Kidney glomerular epithelial cell (primary cell): ENCODE measurements at places on chromosomes 13 and 19.

- DNase-seq, result no peak
Observed at GRCh38 chr13:99237981-99238662, 20.1 kb downstream of the GPR18 start.

DNA sequence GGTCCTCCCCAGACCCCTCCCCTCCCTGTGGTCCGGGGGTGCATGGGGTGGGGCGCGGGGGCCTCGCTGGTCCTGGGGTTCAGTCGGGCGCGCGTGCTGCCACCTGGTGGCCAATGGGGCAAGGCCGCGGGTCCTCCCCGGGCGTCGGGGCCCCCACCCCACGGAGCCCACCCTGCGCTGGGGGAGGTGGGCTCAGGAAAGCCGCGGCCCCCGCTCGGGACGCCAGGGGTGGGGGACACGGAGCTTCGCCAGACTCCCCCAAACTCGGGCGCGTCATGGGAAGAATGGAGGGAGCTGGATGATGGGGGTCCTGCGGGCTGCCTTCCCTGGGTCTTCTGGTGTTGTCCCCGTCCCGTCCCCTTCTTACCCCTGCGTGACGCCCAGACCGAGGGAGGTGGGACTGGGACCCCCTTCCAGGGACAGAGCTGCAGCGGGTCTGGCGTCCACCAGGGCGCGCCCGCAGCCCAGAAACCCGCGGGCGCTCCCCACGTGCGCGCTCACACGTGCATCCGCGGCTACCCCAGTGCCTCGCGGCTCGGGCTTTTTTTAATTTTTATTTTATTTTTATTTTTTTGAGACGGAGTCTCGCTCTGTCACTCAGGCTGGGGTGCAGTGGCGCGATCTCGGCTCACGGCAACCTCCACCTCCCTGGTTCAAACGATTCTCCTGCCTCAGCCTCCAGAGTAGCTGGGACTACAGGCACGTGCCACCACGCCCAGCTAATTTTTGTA lies 19.8 kb upstream of the TCF3 start:
- DNase-seq, result no peak

DNA sequence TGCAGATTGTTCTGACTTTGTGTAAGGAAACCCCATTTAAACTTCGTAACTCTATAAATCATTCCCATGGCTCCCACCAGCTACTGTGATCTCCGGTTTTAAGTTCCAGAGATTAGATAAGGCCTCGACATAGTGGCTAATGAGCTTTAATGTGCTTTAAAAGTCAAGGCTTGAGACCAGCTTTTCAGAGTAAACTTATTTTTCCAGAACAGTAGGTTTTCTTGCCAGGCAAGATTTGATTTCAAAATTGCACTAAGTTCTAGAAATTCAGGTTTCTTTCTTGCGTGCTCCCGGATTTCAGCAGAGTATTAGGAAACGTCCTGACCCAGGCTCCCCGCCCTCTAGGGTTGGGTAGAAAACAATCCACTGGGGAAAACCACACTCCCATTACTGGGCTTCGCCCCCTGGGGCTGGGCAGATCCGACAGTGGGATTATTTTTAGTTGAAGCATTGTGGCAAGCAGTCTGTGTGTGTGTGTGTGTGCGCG lies 43.3 kb downstream of the CRYL1 start:
- no peak for DNase-seq

DNA sequence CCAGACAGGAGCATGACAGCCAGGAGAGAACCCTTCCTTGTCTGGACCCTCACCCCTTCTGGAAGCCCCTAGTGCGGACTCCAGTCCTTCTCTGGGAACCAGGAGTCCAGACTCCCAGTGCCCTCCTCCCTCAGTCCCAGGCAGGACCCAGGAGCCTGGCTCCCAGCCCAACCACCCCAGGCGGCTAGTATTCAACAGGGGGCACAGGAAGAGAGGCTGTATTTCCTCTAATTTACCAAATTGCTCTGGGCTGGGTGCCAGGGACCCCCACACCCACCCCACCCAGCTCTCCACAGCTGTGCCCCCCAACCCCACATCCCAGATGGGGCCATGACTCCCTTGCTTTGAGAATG lies 3.3 kb downstream of the GRIN2D start:
- no peak for DNase-seq

DNA sequence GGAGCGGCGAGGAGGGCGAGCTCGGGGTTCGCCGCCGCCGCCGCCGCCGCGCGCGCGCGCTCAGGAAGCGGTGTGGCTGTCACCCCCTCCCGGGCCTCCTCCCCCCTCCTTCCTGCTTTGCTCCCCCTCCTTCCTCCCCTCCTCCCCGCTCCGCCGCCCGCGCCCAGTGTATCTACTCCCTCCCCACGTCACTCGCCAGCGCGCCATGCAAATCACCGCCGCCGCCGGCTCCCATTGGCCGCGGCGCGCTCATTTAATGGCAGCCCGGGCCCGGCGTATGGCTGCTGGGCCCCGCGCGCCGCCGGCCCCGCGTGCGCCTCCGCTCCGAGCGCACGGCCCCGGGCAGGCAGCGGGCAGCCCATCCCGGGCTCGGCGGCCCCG lies 335 bp upstream of the SOX1 start:
- no peak for DNase-seq

DNA sequence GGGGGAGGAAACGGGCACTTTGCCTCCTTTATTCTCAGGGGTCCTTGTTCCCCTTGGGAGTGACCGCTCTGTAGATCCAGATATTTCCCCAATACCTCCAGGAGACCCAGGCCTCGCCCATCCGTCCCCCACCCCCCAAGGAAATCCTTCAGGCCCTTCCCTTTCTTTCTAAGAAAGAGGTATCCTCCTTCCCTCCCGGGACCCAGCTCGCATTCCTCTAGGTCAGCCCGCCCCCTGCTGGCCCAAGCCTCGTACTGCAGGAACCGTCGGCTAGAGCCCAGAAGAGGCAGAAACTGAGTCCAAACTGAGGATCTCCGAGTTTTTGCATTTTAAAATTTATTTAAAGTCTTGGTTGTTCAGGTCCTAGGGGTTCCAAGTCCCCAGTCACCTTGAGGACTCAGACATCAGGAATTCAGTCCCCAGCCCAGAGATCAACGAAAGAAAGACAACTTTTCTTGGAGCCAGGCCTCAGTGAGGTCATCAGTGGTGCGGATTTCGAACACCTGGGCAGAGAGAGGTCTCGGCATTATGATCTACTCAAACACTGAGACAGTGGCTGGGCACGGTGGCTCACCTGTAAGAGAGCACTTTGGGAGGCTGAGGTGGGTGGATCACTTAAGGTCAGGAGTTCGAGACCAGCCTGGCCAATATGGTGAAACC lies 7.5 kb upstream of the LRFN1 start:
- peak; percentile 50 for DNase-seq

GRCh38 chr19:2135474-2136402 lies 15.6 kb downstream of the AP3D1 start:
- no peak for DNase-seq

- peak; percentile 17 for DNase-seq
Observed at GRCh38 chr13:44364345-44365000, 9.2 kb upstream of the SERP2 start.

DNA sequence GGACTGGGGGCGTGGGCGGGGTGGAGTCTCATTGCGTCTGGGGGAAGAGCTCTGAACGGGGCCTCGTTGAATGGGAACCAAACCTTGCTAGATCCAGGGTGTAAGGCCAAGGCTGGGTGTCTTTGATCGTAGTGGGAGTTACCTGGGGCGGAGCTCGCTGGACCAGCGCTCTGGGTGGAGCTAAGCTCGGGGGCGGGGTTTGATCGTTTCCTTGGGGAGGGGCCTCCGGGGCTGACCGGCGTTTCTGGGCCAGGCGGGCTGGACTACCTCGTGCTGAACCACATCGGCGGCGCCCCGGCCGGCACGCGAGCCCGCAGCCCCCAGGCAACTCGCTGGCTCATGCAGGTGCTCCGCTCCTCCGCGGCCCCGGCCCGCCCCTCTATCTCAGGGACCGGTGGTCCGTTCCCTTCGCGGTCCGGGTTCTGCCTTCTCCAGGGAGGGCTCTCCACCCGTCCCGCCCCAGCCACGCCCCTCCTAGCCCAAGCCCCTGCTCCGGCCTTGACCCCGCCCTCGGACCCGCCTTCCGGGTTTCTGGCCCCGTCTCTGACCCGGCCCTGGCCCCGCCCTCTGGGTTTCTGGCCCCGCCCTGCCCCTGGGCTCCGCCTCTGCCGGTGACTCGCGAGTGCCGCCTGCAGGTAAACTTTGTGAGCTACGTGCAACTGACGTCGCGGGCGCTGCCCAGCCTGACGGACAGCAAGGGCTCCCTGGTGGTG lies 3.3 kb upstream of the RPL36 start:
- peak; percentile 86 for DNase-seq

DNA sequence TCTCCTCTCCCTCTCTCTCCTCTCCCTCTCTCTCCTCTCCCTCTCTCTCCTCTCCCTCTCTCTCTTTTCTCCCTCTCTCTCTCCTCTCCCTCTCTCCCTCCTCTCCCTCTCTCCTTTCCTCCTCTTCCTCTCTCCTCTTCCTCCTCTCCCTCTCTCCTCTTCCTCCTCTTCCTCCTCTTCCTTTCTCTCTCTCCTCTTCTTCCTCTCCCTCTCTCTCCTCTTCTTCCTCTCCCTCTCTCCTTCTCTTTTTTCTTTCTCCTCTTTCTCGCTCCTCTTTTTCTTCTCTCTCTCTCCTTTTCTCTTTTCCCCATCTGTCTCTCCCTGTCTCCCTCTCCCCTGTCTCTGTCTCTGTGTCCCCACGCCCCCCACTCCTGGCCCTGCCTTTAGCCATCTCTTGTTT lies 136.7 kb downstream of the GGACT start:
- no peak for DNase-seq

DNA sequence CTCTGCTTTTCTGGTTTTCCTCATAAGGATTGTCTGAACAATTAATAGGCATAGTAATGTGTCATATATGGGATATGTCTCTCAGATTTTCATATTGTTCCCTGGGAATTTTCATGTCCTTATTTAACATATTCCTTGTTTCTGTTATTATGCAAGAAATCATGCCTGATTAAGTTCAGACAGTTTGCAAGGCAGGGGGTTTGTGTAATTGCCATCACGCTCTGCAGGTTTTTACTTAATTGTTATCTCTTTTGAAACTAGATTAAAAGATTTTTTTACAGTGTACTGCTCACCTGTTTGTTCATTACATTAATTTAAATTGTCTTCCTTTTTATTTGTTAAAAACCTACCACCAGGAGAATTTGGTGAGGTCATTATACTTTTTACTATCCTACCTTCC lies 1253.2 kb upstream of the PRR20A start:
- DNase-seq, result no peak

GRCh38 chr13:48654511-48654910 lies 782 bp downstream of the CYSLTR2 start:
- no peak for DNase-seq

DNA sequence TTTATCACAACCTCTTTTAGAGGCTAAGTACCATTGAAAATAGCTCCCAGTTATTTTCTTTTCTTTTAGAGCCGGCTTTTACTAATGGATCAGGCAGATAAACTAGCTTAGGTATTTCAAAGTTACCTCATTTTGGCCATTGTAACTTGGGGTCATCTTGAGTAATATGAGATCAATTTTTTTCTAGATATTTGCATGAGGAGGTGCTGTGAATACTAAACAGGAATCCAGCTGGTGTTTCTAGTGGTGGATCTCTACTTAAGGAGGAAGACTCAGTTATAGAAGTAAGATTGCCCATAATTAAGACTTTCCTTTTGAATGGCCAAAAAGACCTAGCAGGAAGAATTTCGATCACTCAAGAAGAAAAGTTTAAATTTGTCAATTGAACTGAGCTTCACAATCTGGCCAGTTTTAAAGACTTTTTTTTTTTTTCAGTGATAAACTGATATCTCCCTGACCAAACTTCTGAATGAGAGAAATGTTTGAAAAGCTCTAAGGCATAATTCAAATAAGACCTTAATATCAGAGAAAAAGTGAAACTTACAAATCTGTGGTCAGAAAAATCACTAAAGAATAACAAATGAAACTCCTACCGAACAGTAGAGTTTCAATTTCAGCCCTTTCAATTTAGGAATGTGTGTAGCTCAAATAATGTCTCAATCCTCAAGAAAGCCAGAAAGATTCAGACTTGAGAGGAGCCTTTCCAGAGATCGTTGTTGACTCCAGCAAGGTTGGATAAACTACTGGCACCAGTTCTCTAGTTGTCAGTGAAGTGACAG lies 11.6 kb upstream of the NAA16 start:
- DNase-seq, result no peak

- DNase-seq, result peak; percentile 78
Observed at GRCh38 chr13:51912091-51912490, 50.3 kb downstream of the CCDC70 start.

- no peak for DNase-seq
Observed at GRCh38 chr13:98225036-98225940, 48.2 kb upstream of the RNF113B start.
